ENCODE measurements at places on chromosomes 13 and 19.

GRCh38 chr13:84130495-84131114, 248.3 kb upstream of the SLITRK1 start:
- DNase-seq = no peak

- no peak for DNase-seq
Measured at GRCh38 chr19:13938301-13939064, at the start of gene PODNL1. TSS of gene PODNL1 (minus strand) at chr19:13938417. CDS start at chr19:13938181, 236 bp downstream.

GRCh38 chr19:30073152-30074000, 131.3 kb downstream of the URI1 start:
- no peak for DNase-seq

DNA sequence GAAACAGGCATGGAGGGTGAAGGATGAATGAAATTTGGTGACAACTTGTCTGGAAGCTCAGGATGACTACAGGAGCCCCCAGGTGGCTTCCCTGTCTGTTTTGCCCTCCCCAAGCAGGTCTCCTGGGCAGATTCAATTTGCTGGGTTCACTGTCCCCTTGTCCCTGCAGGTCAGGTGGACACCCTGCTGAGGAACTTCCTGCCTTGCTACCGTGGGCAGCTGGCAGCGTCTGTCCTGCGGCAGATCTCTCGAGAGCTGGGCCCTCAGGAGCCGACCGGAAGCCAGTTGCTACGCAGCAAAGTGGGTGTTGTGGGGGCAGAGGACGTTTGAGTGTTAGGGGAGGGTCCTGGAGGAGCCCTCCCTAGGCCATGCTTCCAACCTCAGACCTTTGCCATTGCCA, 19.1 kb downstream of the PGLS start:
- DNase-seq = no peak

DNA sequence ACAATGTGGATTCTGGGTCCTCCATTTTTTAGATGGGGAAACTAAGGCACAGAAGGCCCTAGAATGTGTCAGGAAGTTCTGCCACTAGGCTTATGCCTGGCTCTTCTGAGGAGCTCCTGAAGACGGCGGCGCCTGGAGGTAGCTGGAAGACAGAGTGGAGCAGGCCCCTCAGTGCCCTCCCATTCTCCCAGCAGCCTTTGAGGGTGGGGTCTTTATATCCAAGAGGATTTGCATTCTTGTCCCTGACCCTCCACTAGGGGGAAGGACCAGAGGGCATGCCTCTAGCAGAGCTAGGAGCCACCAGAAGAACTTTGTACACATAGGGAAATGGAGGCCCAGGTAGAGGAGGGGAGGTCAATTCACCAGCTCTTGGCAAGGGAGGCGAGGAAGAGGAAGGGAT, 9.4 kb downstream of the CELF5 start:
- DNase-seq = no peak

Data from activated CD4-positive, alpha-beta T cell treated with anti-CD3 and anti-CD28 coated beads, Interleukin-2, amount 50 U/mL, for 1 hour (primary cell).